G401 (cell line): ENCODE measurements at places on chromosomes 12 and 14.

GRCh38 chr12:103538397-103538796 lies 42.6 kb upstream of the C12orf42 start:
- no peak for DNase-seq

- DNase-seq: no peak
These were observed 14.9 kb upstream of the CCDC60 start for GRCh38 chr12:119319638-119320037.

DNA sequence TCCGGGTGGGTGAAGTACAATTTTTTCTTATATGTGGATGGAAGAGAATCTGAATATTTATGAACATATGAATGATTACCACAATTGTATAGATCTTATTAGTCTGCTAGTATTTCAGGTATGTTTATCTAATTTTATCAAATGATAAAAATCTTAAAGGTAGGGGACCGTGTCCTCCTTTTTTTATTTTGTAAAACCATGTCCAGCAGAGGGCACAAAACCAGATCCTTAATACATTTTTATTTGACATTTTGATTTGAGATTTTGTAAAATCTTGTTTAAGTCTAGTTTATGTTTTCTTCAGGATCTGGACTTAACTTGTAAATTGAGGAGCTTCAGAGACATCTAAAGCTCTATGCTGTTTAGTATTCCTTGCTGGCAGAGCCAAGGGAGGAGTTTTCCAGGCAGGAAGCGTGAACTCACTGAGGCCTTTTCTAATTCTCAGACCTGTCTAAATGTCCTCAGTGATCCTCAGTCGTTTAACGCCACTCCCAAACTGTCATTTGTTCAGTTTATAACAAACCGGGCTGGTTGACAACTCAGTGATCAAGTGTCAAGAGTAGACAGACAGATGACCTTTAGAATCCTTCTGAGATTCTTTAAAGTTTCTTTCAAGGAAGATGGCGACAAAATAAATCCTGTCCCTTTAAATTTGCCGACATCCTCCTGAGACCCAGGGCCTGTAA lies 263.9 kb downstream of the KTN1 start:
- DNase-seq: no peak

GRCh38 chr14:24996930-24997725 lies 52.8 kb downstream of the STXBP6 start:
- no peak for DNase-seq

DNA sequence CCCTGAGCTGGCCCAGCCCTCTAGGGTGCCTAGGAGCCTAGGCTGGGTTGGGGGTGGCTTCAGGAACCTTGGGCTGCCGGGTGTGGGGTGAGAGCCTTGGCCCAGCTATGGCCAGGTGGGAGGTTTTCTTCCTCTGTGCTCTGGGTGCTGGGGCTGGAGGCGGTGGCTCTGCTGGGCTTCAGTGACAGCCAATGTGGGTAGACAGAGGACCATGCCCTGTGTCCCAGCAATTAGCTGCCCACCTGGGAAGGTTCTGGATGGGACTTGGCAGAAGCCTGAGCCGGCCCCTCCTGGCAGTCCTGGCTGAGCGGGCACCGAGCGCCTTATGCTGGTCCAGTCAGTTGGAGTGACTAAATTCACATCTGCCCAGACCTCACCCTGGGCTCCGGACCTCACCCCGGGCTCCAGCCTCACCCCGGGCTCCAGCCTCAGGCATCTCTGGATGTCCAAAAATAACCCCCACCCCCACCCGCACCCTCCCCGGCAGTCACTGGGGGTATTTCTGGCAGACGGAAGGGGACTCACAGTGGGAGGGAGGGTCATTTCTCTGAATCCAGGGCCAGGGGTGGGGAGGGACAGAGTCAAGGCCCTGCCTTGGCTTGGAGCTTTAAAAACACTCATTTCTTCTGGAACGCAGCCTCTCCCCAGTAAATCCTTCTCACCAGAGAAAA lies 46.9 kb downstream of the CYP46A1 start:
- no peak for DNase-seq

- DNase-seq: no peak
These were observed 45.5 kb downstream of the ATF7IP start for GRCh38 chr12:14410841-14411569.

- DNase-seq: no peak
These were observed 1.6 kb downstream of the HOXC9 start for GRCh38 chr12:54001283-54002187.

- no peak for DNase-seq
These were observed 49.8 kb downstream of the SLC6A12 start for GRCh38 chr12:164207-164606.

GRCh38 chr14:23398348-23398747 lies 9.7 kb downstream of the MYH6 start:
- DNase-seq: no peak

DNA sequence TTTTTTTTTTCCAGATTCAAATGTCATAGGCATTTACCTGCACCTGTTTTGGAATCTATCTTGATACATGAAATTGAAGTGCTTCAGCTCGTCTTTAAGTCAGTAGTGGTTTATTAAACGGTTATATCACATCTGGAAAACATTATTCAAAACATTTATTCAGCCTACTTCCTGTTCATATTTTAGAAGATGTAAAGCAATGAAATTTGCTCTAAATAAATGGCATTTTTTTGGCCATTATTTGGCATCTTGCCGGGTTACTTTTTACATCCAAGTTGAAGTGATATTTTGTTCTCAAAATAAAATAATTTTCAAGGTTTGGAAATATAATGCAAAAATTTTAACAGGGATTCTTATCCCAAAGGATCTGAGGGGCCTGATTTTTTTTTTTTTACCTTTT lies 103.1 kb downstream of the EML1 start:
- no peak for DNase-seq

- DNase-seq: no peak
These were observed 179.4 kb downstream of the KSR2 start for GRCh38 chr12:117789195-117789912.

GRCh38 chr12:124073356-124074035 lies 100.5 kb downstream of the ZNF664 start:
- no peak for DNase-seq

GRCh38 chr12:70590549-70591226 lies 46.5 kb downstream of the PTPRB start:
- no peak for DNase-seq

GRCh38 chr14:100292776-100293461 lies 13.3 kb downstream of the SLC25A29 start:
- no peak for DNase-seq

- DNase-seq: peak; percentile 45
These were observed 56.8 kb upstream of the FAM181A start for GRCh38 chr14:93870377-93870776.

DNA sequence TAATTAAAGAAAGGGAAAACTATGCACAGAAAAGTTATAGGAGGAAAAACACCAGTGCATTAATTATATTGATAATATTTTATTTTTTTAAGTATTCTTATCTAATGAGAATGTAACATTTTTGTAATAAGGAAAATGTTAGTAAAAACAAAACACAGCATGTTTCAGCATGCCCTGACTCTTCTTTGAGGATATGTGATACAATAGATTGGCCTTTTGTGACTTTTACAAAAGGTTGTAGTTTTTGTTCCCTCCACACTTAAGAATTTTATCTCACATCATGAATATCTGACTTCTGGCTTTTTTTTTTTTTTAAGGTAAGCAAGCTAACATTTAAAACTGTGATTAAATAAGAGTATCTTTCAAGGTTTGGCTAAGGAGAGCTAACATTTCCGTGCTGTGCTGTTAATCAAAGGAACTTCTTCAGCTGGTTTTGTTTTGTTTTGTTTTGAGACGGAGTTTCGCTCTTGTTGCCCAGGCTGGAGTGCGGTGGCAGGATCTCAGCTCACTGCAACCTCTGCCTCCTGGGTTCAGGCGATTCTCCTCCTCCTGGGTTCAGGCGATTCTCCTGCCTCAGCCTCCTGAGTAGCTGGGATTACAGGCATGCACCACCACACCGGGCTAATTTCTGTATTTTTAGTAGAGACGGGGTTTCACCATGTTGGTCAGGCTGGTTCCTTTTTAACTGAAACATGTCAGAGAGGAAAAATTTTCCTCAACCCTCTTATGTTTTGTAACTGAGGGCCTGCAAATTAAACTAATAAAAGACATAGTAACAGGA lies 30.8 kb upstream of the RESF1 start:
- DNase-seq: no peak

GRCh38 chr14:95156161-95157047 lies 925 bp downstream of the DICER1 start:
- DNase-seq: peak; percentile 44

DNA sequence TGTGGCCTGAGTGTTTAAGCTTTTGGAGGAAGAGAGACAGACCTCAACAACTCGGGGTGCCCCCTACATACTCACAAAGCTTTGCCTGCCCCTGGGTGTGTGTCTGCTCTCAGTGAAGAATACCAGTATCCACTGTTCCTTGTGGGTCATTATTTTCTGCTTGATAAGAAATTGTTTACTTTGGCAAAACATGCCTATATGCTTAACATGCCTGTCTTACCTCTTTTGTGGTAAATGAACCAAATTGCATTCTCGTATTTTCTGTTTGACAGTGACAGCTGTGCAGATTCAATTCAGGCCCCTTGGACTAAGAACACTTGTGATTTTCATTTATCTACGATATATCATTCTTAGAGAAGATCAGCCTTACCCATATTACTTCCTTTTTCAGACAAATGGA lies 50.6 kb upstream of the REP15 start:
- no peak for DNase-seq

DNA sequence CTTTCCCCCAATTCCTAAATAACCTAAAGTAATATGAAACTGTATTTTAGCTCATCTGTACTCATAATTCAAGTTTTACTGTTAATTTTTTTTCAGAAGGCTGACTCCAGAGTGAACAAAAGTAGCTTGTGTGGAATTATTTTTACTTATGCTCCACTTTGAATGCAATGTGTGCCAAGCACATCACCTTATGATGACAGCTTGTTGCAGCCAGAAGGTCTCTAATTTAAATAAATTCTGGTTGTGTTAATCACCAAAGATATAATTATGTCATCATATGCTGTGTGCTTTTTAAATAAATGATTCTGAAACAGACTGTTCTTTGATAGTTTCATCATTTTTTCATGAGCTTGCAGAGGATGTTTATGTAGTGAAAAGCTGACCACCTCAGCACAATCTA lies 283.1 kb downstream of the TMEM117 start:
- DNase-seq: no peak

- DNase-seq: no peak
These were observed 131.8 kb upstream of the EEA1 start for GRCh38 chr12:93060666-93061472.

DNA sequence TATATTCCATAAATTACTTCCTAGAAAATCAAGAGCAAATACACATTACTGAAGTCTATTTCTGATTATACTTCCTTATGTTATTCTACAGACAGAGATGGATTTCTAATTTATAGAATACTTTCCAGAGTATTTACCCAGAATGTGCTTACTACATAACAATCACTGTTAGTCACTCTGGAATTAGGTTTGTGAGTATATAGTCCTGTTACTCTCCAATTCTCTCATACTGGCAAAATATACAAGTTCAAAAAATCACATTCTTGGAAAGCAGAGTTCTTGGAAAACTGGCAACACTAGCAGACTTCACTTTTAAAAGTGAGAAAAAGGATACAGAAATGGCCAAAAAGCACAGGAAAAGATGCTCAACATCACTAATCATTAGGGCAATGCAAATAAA lies 7.3 kb downstream of the PPP2R5E start:
- DNase-seq: no peak

GRCh38 chr12:92275443-92276154 lies 130.0 kb upstream of the BTG1 start:
- DNase-seq: no peak
